Glomerular endothelial cell (primary cell): ENCODE measurements at places on chromosomes 11 and 22. TPM values are rescaled to one million over a fixed set of nuclear protein-coding genes. Genes with fewer than 3 reads are reported as not detected.

DNA sequence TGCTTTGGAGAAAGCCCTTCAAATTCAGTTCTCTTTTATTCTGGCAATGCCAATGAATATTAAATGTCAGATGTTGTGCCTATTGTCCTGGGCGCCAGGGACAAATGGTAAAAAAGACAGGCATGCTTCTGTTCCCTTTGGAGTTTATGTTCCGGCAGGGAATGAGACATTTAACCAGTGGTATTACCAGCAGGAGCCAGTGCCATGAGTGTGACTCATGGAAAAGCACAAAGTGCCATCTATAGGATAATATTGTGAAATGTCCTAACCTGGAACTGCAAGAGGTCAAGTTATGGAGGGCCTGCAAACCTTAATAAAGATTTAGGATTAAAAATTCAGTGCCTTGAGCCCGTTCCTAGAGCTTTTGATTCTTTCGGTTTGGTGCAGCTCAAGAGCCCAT is 39.5 kb downstream of the REXO2 start:
- no peak for DNase-seq

SLCO2B1 gene
- total RNA-seq, result 0.97 and 5.4 TPM in 2 replicates

DNA sequence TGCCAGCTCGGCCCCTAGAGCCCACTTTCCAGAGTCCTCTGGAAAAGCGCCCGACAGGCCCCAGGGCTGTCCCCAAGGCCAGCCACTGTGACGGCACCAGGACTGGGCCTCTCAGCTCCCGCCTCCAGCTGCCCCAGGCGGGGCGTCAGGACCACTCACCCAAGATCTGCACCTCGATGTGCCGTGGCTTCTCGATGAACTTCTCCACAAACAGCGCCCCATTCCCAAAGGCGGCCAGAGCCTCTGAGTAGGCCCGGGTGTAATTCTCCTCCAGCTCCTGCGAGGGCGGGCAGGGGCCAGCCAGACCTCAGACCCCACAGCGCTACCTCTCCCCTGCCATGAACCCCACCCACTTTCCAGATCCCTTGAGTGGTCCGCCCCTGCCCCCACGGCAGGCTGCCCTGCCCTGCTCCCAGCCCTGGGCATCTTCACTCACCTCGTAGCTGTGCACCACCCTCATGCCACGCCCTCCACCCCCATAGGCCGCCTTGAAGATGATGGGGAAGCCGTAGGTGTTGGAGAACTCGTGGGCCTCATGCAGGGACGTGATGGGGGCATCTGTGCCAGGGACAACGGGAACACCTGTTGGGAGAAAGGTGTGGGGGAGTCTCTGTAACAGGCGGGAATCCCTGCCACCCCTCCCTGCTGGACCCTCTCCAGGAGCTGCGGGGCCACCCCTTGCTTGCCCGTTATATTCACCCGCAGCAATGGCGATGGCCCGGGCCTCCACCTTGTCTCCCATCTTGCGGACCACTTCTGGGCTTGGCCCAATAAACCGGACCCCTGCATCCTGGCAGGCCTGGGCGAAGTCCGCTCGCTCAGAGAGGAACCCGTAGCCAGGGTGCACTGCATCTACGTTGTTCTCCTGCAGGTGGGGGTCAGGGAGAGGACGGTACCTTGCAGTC is 14.0 kb downstream of the LRFN4 start:
- DNase-seq, result no peak

OR2AG1 gene
- total RNA-seq, result not detected in 2 replicates

DNA sequence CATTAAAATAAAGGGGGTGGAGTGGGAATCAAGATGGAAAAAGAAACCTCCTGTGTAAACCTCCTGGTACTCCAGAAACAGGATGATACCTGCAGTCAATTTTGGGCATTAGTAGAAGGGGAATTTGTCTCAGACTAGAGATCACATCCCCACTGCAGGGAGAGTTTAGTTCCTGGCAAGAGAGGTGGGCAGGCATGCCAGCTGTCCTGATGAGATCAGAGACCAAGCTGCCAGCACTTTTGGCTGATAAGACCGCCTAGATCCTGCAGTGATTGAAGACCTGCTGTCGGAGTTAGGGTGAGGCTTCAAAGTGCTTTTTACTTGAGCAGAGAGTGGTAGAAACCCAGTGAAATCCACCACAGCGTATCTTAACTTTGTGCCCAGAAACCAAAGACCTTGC is 29.7 kb upstream of the NELL1 start:
- no peak for DNase-seq

CHRM4 gene
- total RNA-seq, result 0.12 TPM in 1 of 2 replicates, not detected in the other

- no peak for DNase-seq
Observed at GRCh38 chr11:85167038-85167437, 460.1 kb downstream of the DLG2 start.

DNA sequence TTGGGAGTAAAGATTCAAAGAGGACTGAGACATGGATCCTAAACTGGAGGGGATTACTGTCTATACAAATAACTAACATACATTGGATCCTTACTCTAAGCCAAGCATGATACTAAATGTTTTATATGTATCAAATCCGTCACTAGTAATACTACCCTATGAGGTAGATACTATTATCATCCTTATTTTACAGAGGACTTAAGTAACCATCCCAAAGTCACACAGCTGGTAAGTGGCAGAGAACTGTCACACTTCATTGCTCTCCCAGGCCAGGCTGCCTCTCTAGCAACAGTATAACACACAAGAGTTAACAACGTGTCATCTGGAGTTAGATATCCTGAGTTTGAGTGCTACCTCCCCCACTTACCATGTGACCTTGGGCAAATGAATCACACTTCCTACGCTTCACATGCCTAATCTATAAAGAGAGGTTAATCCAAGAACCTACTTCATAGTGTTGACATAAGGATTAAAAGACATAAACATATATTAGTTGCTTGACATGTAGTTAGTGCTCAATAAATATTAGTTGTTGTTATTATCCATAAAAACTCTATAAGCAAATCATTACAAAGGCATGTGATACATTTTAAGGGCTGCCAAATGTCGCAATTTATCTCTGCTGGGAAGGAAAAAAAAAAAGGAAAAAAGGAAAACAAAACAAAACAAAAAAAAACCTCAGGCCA is 33.8 kb upstream of the SPON1 start:
- DNase-seq, result peak; percentile 74

TMPRSS6 gene
- total RNA-seq, result not detected in 2 replicates
